ENCODE measurements at places on chromosomes 2 and 18.

GRCh38 chr2:23327416-23327815 lies 57.6 kb upstream of the KLHL29 start:
- no peak for DNase-seq

DNA sequence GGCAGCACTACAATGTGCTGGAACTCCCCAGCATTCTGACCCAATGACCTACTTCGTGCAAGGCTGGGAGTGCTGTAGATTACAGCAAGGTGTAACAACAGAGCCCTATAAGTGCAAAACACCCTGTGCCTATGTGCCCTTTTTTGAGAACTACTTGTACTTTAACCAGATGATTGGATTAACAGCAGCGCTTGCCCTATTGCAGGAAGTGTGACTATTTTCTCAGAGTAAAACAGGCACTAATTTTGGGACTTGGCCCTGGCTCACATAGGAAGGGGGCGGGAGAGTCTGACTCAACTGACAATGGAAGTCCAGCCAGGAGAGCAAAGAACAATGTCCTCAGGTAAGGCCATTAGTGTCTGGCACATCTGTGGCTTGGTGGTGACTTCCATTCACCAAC lies 35.6 kb upstream of the RNF125 start:
- no peak for DNase-seq

DNA sequence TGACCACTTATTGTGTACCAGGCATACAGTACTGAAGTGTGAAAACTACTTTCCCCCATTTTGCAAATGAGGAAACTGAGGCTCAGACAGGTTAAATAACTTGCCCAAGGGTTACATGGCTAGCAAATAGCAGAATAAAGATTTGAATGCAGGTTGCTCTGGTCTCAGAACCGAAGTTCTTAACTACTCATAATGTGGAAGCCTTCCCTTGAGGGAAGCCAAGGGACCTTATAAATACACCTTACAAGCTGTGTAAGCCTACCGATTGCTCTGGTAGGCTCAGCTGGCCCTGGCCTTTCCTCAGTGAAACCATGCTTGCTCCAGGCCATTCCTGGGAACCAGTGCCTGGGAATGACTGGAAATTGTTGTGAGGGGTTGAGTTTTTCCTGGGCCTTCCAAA lies 114.6 kb upstream of the CDCA7 start:
- DNase-seq: no peak

GRCh38 chr2:120787111-120787821 lies 51.6 kb downstream of the GLI2 start:
- DNase-seq: no peak

DNA sequence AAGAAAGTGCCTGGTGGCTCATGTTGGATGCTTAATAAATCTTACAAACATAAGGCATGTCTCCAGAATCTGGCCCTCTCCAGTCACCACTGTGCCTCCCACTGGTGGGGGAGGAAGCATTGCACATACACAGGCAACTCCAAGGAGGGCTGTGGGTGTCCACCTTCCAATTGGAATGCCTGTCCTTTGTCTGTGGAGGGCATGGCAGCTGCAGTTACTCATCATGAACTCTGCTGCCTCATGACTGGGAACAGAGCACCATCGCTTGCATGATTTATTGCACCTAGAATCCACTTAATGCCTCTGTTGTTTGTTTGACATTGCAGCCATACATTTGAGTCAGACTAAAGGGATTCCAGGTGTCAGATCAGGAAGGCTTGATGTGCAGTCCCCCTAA lies 278.9 kb downstream of the PRKCE start:
- no peak for DNase-seq

GRCh38 chr18:36352384-36352783 lies 54.9 kb downstream of the FHOD3 start:
- DNase-seq: no peak
